ENCODE measurements at places on chromosomes 6 and 20.

DNA sequence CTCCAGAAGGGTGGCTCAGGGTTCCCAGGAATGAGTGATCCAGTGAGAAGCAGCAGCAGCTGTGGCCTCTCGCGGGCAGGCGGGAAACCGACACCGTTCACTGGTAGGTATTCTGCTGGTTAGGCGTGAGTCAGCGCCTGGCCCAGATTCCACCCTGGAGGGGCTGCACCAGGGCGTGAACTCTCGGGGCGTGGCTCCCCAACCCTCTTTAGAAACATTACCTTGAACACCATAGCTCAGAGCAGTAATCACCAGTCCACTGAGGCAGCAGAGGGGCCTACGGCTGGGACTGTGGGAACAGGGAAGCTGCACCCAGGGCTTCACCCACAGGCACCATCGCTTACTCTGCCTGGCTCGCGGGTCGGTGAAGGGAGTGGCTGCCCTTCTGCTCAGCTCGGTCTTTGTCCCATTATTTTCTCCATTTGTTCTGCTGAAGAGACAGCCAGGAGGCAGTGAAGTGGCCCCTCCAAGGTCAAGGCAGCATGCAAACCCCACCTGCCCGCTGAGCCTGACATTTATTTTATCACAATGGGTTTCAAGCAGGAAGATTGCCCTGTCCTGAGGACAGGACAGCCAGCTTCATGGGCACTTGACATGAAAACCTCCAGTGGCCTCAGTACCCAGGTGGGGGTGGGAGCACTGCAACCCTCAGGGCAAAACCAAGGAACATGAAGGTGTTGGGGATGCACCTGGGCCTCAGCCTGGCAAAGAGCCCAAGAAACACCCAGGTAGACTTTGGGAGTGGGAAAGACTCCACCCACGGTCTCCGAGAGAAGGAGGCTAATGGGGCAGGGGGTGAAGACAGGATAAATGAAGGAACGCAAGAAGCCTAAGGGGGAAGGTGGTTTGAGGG, 51.0 kb upstream of the CD93 start:
- peak; percentile 90 for DNase-seq

DNA sequence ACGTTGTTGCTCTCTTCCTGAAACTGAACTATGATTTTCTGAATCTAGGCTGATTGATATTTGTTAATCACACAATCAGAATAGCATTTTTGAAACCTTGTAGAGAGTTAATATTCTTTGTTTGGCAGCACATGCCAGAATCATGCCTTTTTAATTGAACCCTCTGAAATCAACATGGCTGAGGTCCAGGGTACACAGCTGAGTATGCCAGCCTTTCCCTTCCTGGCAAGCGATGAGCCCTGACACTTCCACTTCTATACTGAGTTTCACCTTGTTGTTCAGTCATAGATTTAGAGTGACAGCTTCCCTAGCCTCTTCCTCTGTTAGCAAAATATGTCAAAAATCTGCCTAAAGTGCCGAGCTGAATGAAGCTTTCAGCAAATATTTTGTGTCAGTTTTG, 6.8 kb downstream of the HDDC2 start:
- no peak for DNase-seq

DNA sequence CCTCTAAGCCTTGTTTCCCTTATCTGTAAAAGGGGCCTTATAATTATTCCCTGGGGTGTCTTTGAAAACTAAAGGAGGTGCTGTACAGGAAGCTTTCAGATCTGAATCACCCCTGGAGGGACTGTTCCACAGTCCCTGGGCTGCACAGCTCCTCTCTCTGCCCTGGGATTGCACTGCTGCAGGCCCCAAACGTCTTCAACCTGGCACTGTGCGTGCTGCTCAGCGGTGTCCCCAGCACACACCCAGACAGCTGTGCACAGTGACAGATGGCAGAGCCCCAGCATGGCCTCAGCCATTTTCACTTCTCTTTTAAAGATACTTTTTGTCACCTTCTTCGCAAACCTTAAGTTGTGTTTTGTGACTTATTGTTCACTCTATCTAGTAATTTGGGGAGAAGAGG, 50.7 kb upstream of the INSM1 start:
- no peak for DNase-seq

DNA sequence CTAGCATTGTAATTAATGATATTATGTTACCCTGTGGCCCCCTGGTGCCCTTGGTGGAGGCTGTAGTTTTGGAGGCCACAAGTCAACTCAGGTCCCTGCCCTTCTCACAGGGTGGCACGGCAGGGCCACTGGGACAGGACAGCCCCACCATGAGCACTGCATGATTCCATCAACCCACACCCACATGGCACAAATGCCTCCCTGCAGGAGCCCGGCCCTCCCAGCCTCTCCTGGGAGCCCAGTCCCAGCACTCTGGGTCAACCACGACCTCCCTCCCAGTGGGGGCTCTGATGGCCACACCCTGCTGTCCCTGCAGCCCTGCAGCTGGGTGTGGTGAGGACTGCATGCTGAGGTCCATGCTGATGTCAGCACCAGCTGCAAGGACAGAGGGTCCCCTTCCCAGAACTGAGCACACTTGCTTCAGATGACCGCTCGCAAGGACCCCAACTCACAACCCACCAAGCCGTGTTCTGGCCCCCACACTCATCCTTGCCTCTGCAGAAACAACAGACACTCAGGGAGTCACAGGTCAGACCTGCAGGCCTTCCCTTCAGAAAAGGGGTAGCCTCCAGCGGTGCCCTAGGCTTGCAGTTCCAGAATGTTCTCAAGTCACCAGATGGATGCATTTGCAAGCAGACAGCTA, 15.7 kb upstream of the CST7 start:
- DNase-seq = no peak

- DNase-seq = peak; percentile 44
Measured at GRCh38 chr20:17771206-17772004, 71.6 kb downstream of the BANF2 start.

DNA sequence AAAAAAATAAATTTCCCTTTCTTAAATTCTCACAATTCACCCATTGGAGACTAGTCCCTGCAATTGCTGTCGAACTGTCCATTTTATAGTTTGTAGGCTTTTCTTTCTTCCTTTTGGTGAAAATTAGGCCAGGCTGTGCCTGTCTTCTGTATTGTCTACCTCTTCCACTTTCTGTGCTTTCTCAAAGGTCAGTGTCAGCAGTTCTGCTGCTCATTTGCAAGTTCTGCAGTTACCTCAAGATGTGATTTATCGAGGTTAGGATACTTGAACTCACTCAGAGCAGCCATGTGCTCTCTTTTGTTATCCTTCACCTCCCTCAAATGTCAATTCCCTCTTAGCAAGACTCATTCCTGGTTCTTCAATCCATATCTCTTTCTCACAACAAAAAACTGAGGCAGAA, 179.1 kb downstream of the SLC35F1 start:
- DNase-seq = no peak

- peak; percentile 67 for DNase-seq
Measured at GRCh38 chr6:42453031-42453653, 1.4 kb upstream of the TRERF1 start.

- DNase-seq = no peak
Measured at GRCh38 chr20:17710379-17711266, 10.9 kb downstream of the BANF2 start.

GRCh38 chr6:32609731-32610640, 20.3 kb upstream of the HLA-DRB1 start:
- DNase-seq = peak; percentile 97

DNA sequence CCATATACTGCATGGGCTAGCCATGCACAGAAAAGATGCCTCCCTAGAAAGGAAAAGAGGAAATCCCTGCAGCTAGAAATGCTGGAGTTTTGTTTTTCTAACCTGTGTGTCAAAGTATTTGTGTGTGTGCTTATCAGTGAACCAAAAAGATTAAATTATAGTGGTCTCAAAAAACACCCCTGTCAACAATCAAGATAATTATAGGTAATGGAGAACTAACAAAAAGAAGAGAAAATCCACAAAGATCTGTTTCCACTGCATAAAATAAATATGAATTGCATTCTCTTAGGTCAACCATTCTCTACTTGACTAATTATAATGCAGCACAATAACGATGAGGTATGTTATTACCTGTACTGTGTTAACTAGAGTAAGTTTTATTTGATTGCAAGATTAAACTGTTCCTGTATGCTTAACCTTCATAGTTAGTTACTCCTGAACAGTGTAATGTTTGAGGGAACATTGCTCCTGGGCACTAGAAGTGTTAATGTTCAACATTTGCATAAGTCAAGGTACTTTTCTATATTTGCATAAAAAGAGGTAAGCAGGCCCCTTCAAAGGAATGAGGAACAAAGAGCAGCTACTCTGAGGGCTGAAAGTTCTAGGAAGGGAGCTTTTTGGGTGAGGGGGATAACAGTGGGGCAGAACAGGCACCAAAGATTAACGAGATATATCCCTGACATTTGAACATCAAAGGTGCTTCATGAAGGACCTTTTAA, 212.1 kb downstream of the BTBD9 start:
- DNase-seq = no peak

DNA sequence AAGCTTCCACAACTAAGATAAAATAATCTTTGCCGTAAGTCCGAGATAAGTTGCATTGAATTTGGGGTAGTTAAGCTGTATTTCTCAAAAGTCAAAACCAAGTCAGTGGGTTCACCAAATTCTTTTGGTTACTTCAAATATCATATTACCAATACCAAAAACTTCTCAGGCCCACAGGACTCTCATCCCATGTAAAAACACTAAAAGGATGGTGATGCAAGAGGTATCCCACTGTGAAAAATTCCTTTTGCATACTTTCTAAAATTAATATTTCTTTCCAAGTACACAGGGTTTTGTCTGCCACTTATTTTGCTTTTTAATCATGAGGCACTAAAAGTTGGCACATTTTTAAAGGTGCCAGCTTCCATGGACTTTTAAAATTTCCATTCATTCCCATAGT, 151.3 kb downstream of the GJA10 start:
- no peak for DNase-seq
